ENCODE measurements at places on chromosomes 6 and 20.

- no peak for DNase-seq
Measured at GRCh38 chr6:107764684-107765460, 59.2 kb downstream of the SCML4 start.

DNA sequence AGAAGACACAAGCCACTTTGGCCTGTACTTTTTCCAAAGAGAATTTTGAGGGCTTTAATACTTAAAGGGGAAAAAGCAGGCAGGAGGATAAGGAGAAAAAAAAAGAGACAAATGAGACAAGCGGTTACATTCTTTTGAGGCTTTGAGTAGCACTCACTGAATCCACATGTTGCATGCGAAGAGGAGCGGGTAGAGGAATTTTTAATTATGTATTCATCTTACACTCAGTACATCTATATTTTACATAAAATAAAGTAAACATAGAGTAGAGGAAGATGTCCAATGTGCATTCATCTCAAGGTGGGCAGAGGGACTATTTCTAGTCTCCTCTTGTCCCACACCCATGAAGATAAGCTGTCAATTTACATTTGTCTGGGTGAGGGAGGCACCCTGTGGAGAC lies 266.9 kb downstream of the CD109 start:
- no peak for DNase-seq

GRCh38 chr6:139135578-139136545 lies 982 bp downstream of the HECA start:
- peak; percentile 47 for DNase-seq

- no peak for DNase-seq
Measured at GRCh38 chr6:106249658-106250057, 75.9 kb downstream of the ATG5 start.

DNA sequence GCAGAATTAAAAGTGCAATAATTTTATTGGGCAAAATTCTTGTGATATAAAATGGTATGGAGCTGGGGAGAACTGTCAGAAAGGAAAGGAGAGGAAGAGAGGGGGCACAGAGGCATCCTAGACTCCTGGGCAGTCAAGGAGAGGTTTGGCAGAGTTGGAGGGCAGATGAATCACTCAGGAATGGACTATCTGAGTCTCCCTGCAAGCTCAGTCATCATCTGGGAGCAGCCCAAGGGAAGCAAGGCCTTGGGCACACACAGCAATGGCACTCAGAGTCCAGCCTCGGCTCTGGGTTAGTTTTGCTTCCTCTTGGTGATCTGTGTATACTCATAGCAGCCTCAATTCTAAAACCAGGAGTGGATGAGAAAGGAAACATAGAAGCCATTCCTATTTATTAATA lies 67.2 kb downstream of the SLC22A1 start:
- DNase-seq, result no peak

GRCh38 chr20:25486377-25486776 lies 78.9 kb downstream of the GINS1 start:
- DNase-seq, result no peak

DNA sequence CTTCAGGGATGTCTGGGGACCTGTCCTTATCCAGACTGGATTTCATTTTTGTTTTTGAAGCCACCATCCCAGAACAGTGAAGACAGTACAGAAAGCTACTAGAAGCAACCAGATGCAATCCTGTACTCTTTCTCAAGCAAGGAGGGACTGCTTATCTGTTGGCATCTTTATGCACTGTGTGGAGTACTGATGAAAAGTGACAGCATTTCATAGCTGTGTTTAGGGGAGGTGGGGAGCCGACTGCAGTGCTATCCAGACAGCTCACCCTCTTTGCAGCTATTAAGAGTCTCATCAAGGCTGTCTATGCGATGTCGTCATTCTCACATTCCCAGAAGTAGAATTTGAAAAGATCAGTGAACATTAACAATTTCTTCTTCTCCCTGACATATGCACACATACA lies 5.5 kb downstream of the ZDHHC14 start:
- DNase-seq, result no peak

DNA sequence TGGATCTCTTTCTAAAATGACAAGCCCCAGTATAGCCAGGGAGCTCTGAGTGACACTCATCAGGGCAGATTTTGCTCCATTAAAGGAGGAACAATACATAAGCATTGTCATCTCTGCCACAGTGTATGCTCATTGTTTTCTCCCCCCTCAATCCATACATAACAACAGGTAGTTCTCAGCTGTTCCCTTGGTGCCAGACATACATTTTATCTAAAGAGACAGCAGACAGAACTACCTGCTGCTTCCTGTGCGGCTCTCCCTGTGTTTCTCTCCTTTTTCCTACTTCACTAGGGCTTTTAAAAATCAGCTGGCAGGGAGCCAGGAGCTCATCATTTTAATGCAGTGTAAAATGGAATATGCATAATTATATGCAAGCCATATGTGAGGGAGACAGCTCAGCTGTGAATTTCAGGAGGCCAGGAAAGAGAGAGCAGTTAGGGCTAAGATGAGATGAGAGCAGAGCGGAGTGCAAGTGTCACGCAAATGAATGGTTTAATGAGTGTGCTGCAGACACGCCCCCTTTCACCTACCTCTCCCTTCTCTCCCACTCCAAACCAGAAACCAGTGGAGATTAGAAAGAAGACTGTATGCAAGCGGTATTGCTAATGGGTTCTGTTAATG lies 96.0 kb downstream of the SOBP start:
- no peak for DNase-seq

DNA sequence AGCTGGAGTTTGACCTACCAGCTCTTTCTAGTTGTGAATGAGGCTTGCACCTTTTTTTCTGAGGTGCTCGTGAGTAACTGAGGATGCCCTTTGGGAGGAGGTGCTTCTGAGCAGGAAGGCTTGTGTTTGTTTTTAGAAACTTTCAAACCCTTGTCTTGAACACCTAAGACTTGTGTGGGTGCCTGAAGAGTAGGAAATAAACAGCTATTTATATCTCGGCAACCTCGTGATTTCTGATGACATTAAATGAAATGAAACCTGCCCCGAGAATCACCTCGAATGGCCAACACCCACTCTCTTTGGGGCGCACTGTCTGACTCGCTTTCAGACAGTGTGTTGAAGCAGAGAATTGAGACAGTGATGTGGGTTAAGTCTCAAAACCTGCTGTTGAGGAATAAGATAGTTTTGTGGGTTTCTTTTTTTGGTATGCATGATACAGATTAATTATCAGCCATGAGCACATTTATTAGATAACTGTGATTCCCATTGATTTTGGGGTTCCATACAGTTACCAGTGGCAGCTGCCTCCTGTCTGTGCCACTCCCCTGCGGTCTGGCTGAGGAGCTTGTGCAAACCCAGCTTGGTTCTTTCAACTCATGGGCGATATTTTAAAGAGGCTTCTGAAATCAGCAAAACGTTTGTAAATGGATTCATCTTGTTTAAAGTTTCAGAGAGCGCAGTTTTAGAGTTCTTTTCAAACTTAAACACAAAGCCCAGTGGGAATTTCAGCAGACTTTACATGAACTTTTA lies 8.4 kb downstream of the IRF4 start:
- DNase-seq, result no peak

DNA sequence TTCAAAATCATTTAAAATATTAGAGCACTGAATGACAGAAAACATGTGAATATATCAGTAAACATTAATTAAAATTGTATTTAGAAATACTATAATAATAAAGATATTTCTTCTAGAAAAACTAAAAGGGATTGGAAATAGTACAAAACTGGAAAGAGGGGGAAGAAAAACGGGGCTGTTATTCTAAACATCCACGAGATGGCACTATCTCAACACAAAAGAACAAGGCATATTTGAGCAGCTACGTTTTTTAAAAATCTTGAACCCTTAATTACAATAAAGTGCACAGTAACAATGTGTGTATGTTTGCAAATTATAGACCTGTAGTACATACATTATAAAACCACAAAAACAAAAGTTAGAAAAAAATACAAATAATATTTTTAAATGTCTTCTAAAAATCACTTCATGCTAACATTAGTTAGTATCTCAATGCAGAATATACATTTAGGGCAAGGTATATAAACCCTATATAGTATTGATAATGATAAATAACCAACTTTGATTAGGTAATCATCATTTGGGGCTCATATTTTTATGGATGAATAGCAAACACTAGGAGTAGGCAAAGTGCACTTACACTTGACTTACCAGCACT lies 42.5 kb upstream of the PNISR start:
- peak; percentile 67 for DNase-seq

GRCh38 chr20:42379385-42379784 lies 761.2 kb upstream of the CHD6 start:
- no peak for DNase-seq

- DNase-seq, result no peak
Measured at GRCh38 chr6:158174514-158174913, 6.4 kb downstream of the GTF2H5 start.

- DNase-seq, result no peak
Measured at GRCh38 chr6:15317934-15318902, 72.3 kb downstream of the JARID2 start.

- no peak for DNase-seq
Measured at GRCh38 chr6:116535109-116535508, 10.4 kb downstream of the TRAPPC3L start.

DNA sequence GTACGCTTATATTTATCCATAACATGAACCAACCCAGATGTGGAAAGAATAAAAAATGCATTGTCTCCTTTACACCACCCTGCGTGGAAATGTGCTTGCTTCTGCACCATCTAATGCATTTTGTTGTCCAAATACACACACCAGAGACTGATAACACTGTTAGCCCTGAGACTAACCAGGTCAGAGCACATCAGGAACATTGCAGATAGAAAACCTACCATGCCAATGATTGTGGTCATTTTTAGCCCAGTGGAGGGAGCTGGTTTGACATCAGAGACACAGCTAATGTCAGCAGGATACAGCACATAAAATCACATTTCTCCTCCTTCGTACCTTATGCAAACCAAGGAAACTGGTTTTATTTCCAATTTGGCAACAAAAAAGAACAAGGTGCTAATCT lies 528.7 kb downstream of the DOK5 start:
- DNase-seq, result no peak

- DNase-seq, result peak; percentile 0
Measured at GRCh38 chr6:103284835-103285234, 1574.9 kb downstream of the HACE1 start.

GRCh38 chr20:45390931-45391330 lies 12.8 kb upstream of the TP53TG5 start:
- DNase-seq, result no peak

DNA sequence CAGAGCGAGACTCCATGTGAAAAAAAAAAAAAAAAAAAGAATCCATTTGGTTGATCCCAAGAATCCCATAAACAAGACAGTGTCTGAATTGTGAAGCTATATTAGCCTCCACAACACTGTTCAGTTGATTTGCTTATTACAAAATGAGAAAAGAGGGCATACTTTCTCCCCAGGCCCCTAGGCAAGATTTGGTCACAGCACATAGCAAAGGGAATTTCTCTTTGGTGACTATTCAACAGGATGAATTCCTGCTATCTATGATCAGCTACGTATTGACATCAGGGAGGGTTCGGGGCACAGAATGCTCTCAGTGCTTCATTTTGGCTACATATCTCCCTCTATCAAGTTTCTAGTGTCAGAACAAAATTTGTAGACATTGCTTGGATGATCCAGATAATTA lies 20.2 kb upstream of the SLC22A3 start:
- DNase-seq, result no peak

DNA sequence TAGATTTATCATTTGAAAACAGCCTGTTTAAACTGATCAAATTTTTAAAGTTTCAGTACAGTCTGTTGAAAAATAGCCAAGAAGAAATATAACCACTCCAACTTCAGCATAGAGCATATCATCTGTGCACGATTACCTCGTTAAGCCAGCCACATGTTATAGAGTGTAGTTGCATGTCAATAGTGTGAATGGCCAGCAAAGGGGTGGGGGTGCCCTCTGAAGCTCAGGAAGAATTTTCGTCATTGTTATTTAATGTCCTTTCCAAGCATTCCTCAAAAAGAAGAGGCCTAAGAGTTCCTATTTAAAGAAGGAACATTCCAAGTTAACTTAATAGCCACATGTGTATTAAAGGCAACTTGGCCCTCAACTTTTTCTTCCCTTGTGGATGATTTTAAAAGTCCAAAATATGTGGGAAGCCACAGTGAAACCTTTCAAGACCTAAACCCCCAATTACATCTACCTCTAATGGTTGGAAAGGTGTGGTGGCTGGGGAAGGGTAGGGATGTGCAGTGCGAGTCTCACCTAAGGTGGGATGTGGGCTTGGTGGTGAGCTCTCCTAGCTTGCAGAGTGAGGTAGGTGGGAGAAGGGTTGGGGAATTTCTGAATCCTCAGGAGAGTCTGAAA lies 1.8 kb upstream of the CCN2 start:
- DNase-seq, result no peak

- no peak for DNase-seq
Measured at GRCh38 chr6:123909989-123910388, 106.3 kb downstream of the NKAIN2 start.

DNA sequence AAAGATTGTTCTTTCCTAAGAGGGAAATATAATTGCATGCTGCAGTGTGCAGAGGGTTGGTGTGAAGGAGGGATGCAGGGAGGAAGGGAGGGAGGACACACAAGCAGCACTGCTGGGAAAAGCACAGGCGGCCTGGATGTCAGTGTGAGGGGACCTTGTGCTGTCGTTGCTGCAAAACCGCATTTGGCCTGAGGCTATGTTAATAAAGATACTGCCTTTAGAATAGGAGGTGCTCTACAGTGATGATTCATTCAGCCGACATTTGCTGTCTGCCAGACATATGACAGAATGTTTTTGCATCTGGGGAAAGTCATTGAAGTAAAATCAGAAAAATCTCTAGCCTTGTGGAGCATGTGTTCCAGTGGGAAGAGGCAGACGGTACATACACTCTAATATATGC lies 50.5 kb upstream of the TRIM26 start:
- no peak for DNase-seq

DNA sequence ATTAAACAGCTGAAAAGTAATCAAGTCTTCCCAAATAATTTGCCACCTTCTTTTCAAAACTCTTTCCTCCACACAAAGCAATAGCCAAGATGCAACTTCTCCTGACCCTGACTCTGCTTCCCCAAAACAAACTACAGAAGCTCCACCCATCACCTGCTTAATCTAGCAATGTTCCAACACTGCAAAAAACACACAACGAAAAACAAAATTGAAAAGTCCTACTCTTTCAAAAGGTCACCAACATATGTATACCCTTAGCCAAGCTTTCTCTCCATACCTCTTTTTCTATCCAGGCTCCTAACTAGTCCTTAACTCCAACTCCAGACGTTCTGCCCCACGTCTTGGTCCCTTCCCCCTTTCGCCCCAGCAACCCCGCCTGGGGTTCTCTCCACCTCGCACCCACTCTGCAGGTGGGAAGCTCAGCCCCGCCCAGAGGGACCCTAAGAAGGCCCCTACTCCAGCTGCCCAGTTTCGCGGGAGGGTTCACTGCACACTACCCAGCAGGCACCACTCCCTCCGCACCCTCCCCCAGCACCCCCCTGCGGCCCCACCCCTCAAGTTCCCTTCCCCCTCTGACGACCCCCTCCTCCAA lies 717 bp downstream of the CSNK2A1 start:
- no peak for DNase-seq

GRCh38 chr6:109237077-109237985 lies 142.0 kb downstream of the CEP57L1 start:
- DNase-seq, result peak; percentile 12

- no peak for DNase-seq
Measured at GRCh38 chr6:37971711-37972390, 152.3 kb downstream of the ZFAND3 start.

GRCh38 chr6:112296122-112296521 lies 41.8 kb upstream of the LAMA4 start:
- no peak for DNase-seq
